GM10248 (cell line): ENCODE measurements at places on chromosomes 13 and 19.

DNA sequence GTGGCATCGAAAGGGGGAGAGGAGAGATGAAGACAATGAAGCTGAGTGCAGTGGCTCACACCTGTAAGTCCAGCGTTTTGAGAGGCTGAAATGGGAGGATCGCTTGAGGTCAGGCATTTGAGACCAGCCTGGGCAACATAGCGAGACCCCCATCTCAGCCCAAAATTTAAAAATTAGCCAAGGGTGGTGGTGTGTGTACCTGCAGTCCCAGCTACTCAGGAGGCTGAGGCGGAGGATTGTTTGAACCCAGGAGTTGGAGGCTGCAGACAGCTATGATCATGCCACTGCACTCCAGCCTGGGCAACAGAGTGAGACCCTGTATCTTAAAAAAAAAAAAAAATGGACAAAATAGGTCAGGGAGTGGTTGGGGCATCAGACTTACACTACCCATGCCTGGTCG is 7.6 kb downstream of the RDH8 start:
- no peak for DNase-seq

DNA sequence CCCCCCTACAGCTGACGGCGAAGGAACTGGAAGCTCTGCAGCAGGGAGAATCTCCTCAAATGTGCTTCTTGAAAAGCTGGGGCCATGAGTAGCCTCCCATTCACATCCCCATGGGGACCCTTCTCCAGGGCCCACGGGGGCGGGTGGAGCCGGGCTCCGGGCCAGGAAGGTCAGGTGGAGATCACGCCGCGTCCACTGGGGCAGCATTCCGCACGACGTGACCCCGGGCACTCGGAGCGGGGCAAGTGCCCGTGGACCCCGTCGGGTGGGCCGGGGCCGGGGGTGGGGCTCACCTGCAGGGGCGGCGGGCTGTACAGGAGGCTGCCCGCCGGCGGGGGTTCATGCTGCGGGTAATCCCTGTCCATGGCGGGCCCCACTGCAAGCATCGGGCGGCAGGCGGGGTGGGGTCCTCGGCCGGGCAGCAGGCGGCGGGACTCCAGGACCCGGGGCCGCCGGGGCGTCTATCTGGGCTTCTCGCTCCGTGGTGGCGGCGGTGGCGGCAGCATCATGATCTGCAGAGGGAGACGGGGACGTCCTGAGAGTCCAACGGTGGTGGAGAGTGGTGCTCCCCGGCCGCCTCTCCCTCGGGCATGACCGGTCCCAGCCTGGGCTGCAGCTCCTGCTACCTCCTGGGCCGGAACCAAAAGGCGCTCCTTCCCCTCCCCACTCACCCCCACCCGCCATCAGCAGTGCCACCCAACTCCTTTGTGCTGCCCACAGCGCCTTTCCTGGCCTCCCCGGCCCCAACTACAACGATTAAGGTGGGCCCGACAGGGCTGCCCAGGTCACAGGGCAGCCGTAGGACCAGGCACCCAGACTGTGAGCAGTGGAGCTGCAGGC is 20.0 kb downstream of the SBNO2 start:
- no peak for DNase-seq

GRCh38 chr13:110124201-110124940 is 182.6 kb downstream of the COL4A1 start:
- DNase-seq: no peak

DNA sequence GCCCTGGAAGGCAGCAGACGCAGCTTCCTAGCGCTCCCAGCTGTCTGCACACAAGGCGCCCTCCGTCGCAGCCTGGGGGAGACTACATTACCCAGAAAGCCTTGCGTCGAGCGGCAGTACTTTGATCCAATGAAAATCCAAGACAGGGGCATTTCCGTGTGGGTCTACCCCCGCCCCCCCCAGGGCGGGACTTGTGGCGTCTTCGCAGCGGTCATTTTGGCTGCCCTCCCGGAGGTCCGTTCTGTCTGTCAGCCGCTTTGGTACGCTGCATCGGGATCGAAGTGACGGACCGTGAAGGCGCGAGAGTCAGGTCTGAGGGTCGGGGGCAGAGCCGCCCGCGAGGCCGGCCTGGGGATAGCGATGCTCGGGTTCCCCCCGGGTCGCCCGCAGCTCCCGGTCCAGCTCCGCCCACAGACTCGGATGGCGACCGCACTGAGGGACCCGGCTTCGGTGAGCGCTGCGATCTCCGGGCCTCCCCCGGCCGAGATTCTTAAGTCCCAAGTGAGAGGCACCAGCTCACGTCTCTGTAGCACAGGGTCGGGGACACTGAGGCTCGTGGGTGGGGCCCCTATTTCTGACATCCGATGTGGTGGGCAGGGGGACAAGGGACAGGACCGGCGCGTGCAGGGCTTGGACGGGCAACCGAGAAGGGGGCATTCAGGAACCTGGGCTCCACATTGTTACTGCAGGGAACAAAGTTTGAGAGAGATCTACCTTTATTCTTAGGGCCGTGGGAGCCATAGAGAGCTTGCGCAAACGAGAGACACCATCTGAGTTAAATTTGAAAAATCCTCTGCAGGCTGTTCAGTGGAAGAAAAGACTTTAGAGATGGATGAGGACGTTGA is at the start of gene ZNF211:
Gene ZNF211, plus strand, starts transcription at position 182 of the 845 bp plus-strand sequence. Its CDS starts 179 bp downstream, at position 361.
- peak; percentile 96 for DNase-seq

DNA sequence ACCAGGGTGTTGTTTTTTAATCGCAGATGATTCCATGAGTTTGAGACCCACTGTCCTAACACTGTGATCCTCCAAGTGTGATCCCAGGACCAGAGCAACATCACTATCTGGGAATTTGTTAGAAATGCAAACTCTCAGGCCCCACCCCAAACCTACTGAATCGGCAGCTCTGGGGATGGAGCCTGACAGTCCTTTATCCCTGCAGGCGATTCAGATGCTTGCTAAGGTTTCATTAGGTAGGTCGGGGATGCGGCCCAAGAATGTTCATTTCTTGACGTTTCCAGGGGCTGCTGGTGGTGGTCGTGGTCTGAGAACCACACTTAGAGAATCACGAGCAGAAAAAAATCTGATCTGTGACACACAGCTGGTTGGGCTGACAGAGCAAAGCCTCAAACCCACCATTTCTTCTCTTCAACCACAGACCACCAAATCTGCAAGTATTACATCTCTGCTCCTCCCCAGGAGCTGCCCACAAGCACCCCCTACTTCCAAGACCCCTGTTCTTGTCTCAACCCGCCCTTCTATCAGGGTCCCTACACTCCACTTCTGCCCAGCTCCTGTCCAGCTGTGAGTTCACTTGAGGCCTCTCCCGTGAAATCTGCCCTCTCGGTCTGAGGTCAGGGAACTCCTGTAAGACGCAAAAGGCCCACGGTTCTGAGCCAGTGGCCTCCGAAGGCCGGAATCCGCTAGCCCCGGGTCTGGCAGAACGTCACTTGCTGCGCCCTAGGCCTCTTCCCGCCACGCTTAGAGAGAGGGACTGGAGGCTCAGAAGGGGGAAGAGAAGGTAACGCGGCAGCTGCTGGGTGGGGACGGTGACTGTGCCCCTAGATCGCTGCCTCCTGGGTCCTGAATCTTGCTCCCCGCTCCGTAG is 1.1 kb upstream of the FARP1 start:
- DNase-seq: peak; percentile 18

DNA sequence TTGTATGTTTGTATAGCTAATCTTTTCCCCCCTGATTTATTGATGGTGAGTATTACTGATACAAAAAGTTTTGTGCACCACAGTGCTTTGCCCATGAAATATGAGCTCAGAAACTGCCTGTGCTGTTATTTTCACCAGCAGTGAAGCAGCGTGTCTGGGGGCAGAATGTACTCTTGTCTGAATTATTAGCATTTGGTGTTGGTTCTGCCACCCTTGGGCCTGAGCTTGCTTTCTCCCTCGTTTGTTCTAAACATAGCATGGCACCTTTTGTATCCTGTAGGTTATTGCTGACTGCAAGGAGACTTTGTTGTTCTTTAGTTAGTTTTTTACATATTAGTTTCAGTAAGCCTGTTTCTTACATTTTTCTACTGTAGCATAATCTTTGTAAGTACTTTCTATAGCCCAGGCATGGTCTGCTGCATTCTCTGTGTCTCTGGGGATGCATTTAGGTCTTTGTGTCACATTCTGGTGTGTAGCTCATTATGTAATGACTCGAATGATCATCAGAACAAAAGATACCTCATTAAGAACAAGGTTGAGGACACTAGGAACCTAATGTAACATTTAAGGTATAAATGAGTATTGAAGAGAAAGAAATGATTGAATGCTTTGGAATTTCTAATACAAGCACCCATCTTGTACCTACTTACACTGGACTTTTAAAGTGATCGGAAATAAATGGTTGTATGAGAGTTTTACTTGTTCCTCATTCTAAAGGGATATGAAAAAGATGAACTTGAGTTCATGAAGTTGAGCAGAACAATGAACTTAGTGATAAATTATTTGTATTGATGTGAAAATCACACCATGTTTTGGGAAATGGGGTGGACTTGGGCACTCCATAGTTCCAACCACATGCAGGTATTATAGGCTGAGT is 50.3 kb upstream of the GPI start:
- no peak for DNase-seq

GRCh38 chr13:85798556-85798955 is 663 bp downstream of the SLITRK6 start:
- no peak for DNase-seq
